A673 (cell line): ENCODE measurements at places on chromosomes 2 and 18. TPM values are rescaled to one million over a fixed set of nuclear protein-coding genes. Genes with fewer than 3 reads are reported as not detected.

The TEKT4 gene
- total RNA-seq = not detected in 2 replicates

The DAW1 gene
- total RNA-seq = 1.2 and 2.4 TPM in 2 replicates

DNA sequence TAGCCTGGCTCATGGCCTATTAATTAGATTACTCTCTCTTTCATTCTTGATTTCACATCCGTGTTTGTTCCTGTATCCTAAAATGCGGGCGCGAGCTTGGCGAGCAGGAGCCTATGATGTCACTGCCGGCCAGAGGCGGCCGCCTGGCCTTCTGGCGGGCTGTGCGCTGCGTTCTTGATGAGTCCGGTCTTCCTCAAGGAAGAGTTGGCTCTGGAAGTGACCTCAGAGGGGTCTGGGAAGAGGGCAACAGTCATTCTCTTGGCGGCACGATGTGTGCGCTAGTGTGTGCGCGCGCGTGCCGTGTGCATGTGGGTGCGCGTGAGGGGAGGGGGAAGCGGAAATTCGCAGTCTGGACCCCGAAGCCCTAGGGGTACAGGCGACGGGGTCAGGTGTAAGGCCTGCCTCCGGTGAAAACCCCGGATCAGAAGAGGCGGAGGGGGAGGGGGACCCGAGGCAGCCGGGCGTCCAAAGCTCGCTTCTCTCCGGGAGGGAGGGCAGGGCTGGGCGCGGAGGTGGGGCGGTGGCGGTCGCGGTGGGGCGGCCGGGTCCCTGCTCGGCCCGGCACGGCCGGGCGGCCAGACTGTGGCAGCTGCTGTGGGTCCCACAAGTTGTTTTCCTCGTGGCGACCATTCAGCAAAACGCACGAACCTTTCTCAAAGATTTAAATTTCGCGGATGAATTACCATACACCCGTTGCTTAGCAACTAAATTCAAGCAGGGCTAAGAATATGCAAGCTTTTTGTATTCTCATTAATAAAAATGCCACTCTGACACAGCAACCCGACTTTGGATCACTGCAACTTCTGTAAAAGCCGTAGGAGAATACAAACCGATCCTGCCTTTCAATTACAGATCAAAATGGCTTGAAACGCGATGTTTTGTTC is 8.4 kb downstream of the POU3F3 start:
- DNase-seq = no peak
- no peaks in the 10 kb centered on the region for H3K36me3 ChIP-seq
- H3K4me1 ChIP-seq = peaks cover 9% of the 10 kb centered on the region

GRCh38 chr2:127159543-127159942 is 52.6 kb upstream of the BIN1 start:
- H3K36me3 ChIP-seq = no peaks in the 10 kb centered on the region
- DNase-seq = no peak
- H3K4me3 ChIP-seq = no peak overlapping the region
- no peak overlapping the region for H3K27ac ChIP-seq

DNA sequence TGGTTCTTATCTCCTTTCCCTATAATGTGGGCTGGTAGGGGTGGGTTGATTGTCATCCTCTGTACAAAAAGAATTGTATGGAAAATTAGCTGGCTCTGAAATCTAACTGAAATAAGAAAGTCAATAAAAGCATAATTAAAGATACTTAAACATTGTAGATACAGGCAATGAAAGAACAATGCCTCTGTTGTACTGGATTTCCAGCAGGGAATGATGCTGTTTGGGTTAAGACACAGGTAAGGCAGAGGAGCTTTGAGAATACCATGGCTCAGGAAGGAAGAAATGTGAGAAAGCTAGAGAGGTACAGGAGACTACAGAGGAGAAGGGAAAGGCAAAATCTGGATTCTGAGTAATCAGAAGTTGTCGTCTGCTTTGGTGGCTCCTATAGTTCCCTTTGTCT is 10.1 kb downstream of the DTNA start:
- H3K4me1 ChIP-seq = no peaks in the 10 kb centered on the region
- H3K27me3 ChIP-seq = no peaks in the 10 kb centered on the region
- no peak overlapping the region for H3K27ac ChIP-seq

DNA sequence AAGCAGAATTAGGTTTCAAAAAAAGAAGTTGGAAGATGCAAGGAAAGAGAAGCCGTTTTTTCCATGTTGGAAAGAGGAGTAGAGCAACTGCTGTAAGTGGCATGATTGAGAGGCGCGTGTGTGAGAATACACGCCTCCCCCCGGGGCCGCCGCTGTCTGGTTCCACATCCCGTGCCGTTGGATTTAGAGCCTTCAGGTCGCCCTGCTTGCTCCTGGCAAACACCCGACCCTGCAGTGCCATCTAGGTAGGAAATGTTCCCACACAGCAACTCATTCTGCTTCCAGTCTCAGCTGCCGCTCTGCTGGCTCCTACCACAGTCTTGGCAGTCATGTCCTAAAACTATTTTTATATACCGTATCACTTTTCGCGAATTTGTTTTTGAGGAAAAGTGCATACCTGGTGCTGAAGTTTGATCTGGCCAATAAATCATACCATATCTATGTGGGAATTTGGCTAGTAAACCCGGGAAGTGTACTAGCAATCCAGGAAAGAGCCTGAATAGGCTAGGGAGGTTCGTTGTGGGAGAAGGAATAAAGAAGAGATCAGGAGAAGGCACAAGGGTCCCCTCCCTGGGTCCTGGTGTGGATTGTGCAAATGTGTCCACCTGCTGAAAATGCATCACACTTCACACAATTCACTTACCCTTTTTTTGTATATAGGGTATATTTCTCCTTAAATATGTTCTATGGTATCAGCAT is 372.7 kb downstream of the FBXO15 start:
- no peak overlapping the region for H3K4me3 ChIP-seq
- DNase-seq = peak; percentile 14
- no peaks in the 10 kb centered on the region for H3K27me3 ChIP-seq
- H3K27ac ChIP-seq = no peak overlapping the region
- no peaks in the 10 kb centered on the region for H3K4me1 ChIP-seq
